ENCODE measurements at places on chromosomes 1 and 21.
A peak's percentile ranks its signal among the peaks of the same experiment; 100 is the strongest.

DNA sequence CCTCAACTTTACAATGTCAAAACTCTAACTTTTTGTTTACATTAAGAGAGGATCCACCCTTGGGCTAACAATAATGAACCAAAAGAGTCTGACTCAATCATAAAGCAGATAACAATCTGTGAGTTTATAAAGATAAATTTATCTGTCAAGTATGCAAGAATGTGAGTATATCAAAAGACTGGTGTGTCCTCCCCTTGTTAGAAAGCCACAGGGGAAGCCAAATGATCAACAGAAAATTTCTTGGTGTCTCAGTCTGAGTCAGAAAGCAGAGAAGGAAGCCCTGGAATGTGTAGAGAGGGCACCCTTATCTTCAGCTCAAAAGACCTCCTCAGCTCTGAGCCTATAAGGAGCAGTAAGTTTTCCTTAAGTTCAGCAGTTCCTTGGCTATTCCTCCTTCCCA is 13.9 kb upstream of the PDIK1L start:
- peak; percentile 30 for DNase-seq

- no peak for DNase-seq
Observed at GRCh38 chr1:48018799-48019198, 21.6 kb upstream of the TRABD2B start.

GRCh38 chr1:204544321-204544720 is 28.1 kb downstream of the MDM4 start:
- DNase-seq = no peak

- DNase-seq = peak; percentile 70
Observed at GRCh38 chr1:76033800-76034475, 40.6 kb upstream of the ST6GALNAC3 start.

DNA sequence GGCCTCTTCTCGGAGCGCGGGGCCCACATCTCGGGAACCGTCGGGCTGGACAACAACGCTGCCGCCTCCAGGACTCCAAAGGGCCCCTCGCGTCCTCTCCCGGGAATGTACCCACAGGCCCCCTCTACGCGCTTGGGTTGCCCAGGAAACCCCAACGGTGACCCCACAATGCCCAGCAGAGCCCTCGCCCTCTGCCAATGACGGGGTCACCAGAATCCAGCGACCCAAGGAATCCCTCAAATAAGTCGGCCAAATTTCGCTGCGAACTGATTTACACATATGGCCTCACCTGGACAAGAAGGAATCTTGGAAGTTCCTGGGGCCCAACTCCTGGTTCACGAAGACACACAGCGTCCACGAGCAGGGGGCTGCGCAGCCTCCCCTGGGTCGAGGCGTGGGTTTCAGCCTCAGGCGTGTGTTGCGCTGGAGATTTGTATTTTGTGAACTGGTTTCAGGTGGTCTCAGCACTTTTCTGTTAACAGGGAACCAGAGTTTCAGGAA is 78.1 kb downstream of the DESI2 start:
- DNase-seq = no peak

GRCh38 chr1:27994060-27994459 is 34.3 kb downstream of the XKR8 start:
- no peak for DNase-seq

DNA sequence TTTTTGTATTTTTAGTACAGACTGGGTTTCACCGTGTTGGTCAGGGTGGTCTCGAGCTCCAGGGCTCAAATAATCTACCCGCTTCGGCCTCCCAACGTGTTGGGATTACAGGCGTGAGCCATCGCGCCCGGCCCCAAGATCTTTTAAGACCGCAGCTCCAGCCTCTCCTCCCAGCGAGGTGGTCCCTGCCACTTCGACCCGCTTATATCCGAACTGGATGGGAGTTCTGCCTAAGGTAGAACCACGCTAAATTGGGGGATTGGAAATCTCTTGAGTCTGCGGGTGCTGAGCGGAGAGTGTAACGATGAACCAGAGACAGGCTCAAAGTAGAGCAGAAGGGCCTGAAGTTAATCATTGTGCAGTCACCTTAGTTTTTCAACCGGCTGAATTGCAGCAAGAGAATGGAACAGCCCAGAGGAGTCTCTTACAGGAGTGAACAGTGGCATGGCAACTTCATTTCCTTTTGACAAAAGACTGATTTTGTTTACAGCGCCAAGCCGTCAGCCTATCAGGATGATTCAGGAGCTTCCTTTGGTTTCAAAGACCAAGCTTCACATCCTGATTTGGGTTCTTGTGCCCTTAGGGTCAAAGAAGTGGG is 726 bp upstream of the CYB5R1 start:
- no peak for DNase-seq

DNA sequence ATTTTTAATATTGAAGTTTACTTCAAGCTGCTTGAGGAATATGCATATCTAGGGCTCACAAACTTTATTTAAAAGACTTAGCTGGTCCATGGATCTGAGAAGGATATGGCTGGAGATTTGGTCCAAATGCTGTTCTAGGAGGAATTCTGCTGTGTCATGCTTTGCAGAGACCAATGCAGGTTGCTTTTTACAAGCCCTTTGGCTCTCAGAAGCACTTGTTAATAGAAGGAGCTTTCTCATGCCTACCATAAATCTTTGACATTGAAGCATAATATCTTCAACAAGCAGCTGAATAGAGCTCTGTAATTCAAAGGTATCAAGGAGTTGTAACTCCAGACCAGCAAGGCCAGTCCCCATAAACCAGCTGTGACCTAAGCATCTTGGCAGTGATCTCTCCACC is 299.1 kb downstream of the HHAT start:
- DNase-seq = no peak

Data from SK-MEL-5 (cell line).